ENCODE measurements at places on chromosomes 16 and 17.

DNA sequence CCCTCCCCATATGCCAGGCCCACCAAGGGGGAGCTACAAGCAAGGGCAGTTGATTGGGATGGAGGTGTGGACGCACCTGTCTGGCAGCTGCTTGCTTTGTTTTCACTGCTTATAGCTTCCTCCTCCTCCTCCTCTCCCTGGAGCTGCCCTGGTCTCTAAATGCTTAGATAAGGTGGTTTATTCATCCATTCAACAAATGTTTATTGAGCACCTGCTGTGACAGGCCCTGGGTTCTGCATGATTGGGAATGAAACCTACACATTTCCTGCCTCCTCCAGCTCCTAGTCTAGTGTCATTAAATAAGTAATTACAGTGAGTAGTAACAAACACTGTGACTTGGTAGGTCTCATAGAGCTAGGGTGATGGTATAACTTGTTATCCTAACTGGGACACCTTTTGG is 17.4 kb upstream of the MAP3K14 start:
- no peak for DNase-seq

DNA sequence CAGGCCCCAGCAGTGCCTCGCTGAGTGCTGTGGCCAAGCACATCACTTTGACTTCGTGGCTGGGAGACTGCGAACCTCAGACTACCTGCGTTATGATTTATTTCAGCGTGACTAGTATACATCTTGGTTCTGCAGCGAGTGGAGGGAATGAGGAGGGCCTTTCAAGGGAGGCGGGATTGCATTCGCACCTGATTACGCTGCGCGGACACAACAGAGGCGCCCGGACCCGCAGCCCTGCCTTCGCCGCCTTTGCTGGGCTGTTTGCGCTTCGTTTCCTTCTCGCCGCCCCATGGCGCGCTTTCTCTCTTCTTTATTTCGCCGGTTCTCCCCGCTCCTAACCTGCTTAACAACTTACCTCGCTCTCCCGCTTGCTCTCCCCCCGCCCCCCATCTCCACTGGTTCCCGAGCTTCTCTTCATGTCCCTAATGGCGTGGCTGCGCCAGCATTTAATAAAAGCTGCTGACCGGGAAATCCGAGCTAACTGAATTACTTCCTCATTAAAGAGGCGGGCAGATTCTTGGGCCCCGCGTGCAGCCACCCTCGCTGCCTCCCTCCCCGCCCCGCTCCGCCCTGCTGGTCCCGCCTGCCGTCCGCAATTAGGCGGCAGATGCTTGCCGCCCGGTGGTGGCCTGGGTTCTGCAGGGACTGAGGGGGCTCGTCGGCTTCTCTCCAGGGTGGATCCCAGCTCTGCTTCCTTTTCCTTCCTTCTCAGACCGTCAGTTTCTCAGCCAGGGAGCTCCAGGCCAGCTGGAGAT is 257.6 kb upstream of the SDK2 start:
- DNase-seq, result no peak

DNA sequence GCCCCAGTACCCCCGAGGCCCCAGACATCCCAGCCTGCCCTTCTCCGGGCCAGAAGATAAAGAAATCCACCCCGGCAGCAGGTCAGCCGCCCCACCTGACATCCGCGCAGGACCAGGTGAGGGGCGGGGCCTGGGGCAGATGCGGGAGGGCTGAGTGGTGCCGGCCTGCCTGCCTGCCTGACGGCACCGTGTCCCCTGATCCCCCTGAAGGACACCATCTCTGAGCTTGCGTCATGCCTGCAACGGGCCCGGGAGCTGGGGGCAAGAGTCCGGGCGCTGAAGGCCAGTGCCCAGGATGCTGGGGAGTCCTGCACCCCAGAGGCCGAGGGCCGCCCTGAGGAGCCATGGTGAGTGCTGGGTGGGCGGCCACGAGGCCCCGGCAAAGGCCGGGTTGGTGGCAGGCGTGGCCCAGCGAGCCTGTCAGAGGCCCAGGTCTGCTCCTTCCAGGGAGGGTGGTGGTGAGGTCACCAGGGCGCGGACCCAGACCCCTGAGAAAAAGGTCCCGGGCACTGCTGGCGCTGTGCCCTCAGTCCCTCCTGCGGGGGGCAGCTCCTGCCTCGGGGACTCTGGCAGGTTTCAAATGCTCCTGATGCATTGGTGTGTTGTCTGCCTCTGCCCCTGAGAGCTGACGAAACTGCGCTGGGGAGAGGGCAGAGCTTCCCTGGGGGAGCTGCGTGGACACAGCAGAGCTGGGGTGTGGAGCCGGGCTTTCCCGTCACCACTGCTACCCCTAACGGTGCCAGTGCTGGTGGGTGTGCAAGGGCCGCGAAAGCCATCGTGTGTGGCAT is 1.2 kb downstream of the CDT1 start:
- no peak for DNase-seq

GRCh38 chr17:16351831-16352230 is 1.4 kb downstream of the CENPV start:
- DNase-seq, result no peak

- DNase-seq, result peak; percentile 75
Measured at GRCh38 chr17:50426814-50427787, 1.1 kb downstream of the ACSF2 start.

DNA sequence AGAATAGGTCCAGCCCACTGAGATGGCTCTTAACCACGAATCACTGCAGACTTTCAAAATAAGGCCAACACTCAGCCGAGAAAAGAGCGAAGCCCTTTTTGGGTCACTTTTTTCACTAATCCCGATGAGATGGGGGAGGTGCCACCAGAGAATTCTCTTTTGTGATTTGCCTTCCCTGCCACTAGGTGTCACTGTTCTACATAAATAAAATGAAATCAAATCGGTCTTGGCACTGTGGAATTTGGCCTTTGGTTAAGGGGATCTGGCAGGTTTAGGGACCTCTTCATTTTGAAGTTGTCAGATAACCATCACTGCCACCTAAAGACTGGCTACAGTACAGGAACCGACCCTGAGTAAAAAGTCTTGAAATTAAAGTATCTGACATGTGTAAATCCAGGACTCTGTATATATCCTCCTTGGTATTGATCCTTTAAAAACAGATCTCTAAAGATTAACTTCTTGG is 147.0 kb downstream of the HS3ST4 start:
- DNase-seq, result peak; percentile 8

GRCh38 chr16:1786242-1787055 is 3.7 kb downstream of the NUBP2 start:
- no peak for DNase-seq

DNA sequence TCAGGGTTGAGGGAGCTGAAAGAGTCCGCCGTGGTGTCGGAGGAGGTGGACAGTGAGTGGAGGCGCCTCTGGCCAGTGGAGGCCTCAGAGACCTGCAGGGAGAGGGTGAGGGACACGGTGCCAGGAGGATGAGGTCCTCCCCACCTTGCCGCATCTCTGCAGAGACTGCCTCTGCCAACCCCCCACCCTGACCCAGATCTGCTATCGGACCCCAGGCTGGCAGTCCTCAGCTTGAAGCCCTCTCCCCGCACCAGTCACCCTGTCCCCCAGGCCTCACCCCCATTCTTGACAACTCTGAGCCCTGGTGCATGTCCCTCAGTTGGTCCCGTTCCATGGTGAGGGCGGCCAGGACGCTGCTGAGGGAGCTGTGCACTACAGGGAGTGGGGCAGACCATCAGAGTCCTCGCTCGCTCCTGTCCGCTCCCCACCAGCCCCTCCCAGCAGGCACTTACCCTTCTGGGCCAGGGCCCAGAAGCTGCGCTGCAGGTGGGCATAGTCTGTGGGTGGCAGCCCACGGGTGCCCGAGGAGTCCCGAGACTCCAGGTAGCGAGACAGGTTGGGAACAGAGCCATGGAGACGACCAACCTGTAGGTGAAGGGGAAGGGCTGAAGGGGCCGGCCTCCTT is 5.4 kb downstream of the OSBPL7 start:
- DNase-seq, result no peak

GRCh38 chr16:61263400-61263799 is 772.8 kb downstream of the CDH8 start:
- no peak for DNase-seq

DNA sequence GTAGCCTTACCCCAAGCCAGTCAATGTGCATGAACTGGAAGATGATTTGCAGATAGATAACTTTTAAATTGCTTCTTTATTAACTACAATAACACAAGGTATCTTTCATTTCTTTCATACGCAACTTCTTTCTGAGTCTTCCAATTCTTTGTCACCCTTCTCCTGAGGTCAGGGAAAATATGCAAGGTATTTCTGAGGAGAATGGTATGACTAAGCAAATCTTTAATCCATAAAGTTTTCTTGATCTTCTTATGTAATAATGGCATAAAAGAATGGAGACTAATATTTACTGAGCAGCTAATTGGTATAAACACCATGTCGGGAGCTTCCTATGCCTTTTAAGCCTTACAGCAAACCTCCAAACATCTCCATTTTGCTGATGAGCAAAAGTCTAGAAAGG is 438.9 kb downstream of the KCNJ2 start:
- no peak for DNase-seq

DNA sequence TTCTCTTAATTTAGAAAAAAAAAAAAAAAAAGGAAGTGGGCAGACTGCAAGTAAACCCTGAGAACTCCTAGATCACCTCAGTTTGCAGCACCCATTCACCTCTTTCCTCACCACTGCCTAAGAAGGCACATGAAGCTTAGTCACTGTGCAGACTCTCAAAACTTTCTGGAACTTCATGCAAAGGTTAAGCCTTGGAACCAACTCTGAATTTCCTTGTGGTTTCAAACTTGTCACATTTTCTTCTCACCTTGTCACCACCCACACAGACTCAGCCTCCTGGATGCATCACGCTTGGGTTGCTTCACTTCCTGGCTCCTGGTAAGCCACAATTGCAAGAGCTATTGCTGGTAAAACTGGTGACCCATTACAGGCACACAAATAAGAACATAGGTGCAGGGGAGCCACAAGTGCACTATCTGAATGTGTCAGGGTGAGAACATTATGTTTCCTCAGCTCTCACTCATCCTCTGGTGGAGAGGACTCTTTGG is 15.0 kb upstream of the CPD start:
- no peak for DNase-seq

All from hepatic stellate cell (primary cell).